ENCODE measurements at places on chromosomes 3 and 15.
A peak's percentile ranks its signal among the peaks of the same experiment; 100 is the strongest.

- DNase-seq = no peak
These were observed 99.4 kb downstream of the SH3GL3 start for GRCh38 chr15:83546512-83546888.

GRCh38 chr3:178768072-178768864 is 232.0 kb downstream of the KCNMB2 start:
- no peak for DNase-seq

- no peak for DNase-seq
These were observed 43.9 kb upstream of the ARL8B start for GRCh38 chr3:5078151-5078550.

DNA sequence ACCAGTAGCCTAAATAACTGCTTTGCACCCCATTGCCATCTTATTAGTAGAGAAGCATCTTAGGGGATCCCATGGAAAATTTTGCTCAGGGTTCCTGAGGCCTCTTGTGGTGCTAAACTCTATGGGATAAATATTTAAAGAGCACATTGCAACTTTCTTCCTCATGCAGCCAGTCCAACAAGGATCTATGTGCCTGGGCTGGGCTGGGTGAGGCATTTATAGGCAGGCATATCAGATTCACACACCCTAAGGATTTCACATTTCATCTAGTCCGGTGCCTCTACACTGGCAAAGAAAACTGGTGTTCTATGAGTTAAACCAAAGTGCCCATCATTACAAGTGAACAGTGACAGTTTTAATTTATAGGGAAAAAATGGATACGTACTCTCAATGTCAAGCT is 512.3 kb downstream of the EDEM1 start:
- DNase-seq = no peak

- no peak for DNase-seq
These were observed 158.7 kb downstream of the CGGBP1 start for GRCh38 chr3:87900061-87900460.

GRCh38 chr3:48232734-48233133 is 8.2 kb upstream of the ZNF589 start:
- peak; percentile 72 for DNase-seq

DNA sequence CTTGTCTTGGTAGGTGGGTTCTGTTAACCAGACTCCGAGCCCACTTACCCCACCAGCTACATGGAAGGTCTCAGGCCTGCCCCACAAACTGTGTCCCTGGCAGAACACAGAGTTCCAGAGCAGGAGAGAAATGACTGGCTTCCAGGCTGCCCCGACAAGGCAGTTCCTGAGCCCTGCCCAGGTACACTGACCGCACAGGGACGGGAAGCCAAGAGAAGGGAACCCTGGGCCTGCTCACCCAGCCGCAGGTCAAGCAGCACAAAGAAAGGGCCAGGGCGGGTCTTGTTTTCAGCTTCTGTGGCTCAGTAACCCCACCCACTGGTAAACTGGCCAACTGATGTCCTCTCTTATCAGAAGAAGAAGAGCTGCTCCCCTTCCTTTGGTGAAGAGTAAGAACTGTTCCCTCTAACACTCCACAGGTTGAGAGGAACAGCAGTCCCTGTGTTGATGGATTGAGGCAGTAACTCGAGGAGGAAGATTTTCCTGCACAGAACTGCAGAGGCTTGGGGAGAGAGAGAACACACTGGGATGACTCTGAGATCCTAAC is 68.4 kb downstream of the CRTC3 start:
- DNase-seq = peak; percentile 48

- peak; percentile 28 for DNase-seq
These were observed 2.9 kb upstream of the DIS3L start for GRCh38 chr15:66290518-66290917.

DNA sequence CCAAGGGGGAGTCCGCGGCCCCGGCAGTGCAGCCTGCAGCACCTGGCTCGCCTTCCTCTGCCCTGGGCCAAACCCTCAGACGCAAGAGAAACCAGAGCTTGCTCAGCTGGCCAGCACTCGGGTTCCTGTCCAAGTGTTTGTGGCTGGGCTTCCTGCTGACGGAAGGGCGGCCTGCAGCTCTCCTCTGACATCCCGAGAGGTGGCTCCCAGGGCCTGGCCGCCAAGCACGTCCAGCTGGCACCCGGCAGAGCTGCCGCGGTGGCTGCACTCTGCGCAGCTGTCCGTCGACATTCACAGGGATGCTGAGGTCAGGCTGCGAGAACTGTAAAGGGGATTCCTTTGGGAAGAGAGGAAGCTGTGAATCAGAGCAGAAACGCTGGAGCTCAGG is 85.6 kb downstream of the CPN2 start:
- no peak for DNase-seq

DNA sequence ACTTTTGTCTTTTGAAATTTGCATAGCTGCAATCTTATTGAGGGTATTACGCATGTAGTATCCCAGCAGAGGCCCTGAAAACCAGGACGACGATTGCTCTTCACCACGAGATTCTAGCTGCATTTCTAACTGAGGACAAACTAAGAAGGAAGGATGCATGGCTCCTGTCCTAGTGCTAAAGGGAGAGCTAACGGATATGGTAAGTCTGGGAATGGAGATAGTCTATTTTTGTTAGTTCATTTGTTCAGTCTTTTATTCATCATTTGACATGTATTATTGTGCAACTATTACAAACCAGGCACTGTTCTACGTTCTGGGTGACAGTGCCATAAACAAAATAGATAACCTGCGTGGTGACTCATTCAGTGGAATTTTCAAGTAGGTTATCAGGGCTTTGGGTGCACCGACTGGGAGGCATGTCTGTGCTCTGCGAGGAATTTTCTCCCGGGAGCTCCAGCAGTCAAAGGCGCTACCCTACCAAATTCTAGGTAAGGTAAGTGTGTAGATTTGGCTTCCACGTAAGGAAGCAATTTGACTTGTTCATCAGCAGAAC is 51.9 kb upstream of the ETV5 start:
- no peak for DNase-seq

GRCh38 chr3:6120786-6121185 is 740.1 kb upstream of the GRM7 start:
- DNase-seq = no peak

DNA sequence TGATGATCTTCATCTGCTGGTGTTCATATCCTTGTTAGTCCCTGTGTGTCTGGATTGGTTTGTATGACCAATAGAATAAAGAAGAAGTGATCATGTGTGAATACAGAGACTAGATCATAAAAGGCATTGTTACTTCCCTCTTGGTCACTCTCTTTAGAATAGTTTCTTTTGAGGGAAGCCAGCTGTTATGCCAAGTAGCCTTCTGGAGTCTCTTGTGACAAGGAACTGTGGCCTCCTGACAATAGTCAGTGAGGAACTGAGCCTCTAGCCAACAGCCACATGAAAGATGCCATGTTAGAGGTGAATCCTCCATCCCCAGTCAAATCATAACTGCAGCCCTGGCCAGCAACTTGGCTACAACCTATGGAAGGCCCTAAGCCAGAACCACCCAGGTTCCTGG is 63.0 kb upstream of the SMAD3 start:
- DNase-seq = no peak

- DNase-seq = no peak
These were observed 660.9 kb upstream of the CBLB start for GRCh38 chr3:106529738-106530137.

DNA sequence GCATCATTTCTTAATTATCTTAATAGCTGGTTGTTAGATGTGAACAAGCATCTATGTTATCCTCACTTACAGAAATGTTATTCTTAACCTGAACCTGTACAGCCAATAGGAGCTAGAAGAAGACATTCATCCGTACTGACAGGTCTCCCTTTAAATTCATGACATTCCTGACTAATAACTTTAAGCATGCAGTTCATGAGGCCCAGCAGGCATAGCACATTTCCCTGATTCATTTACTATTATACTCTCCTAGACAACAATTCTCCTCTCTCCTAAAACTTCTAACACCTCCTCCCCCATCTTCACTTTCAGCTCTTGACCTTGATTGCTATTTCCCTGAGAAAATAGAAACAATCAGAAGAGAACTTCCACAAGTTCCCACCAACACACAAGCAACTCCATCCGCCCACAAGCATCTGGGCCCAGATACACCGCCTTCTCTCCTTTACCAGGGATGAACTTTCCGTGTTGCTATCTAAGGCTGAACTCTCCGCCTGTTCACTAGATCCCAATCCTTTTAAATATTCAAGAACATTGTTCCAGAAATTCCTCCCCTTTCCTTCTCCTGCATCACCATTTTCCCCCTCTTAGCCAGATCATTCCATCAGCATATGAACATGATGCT is 62.9 kb upstream of the SPRED1 start:
- DNase-seq = no peak

- peak; percentile 36 for DNase-seq
These were observed 296.3 kb downstream of the UACA start for GRCh38 chr15:70466895-70467529.

DNA sequence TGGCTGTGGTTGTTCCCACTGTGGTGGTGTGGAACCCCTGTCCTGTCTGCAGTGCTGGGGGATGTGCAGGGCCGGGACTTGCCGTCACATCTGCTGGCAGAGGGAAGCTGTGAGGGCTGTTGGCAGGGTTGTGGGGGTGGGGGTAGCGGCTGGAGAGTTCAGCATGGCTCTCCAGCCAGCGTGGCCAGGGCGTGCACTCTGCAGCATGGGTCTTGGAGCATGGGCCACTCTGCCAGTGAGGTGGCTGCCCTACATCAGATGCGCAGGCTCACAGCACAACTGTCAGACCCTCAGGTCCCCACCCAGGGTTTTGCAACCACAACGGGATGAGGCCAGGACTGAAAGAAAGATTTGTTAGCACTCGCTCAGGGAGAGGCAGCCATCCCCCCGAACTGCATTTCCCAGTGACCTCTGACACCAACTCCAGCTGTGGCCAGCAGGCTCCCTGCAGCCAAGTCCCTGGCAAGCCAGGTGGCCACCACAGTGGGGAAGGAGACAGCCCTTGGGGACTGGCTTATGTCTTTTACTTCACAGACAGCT is 237.7 kb upstream of the LYSMD4 start:
- DNase-seq = no peak
